ENCODE measurements at places on chromosomes 11 and 22.
A peak's percentile ranks its signal among the peaks of the same experiment; 100 is the strongest.

GRCh38 chr11:35083431-35084238, 55.3 kb upstream of the CD44 start:
- peak; percentile 53 for DNase-seq

DNA sequence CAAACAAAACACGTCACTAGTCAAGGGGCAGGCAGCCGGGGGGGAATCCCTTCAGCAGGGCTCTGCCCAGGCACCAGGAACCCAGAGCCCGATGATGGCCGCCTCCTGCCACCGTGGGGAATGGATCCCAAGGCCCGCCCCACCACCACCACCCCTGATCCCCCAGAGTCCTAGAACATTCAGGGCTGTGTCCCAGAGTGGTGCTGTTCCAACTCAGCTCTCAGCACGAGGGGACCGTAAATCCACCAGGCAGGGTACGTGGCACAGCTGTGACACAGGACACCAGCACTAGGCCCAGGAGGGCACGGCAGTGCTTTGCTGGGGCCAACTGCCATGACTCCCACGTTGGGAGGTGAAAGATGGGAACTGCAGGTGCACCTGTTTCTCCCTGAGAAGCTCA, 29.6 kb downstream of the ANO1 start:
- DNase-seq = no peak

DNA sequence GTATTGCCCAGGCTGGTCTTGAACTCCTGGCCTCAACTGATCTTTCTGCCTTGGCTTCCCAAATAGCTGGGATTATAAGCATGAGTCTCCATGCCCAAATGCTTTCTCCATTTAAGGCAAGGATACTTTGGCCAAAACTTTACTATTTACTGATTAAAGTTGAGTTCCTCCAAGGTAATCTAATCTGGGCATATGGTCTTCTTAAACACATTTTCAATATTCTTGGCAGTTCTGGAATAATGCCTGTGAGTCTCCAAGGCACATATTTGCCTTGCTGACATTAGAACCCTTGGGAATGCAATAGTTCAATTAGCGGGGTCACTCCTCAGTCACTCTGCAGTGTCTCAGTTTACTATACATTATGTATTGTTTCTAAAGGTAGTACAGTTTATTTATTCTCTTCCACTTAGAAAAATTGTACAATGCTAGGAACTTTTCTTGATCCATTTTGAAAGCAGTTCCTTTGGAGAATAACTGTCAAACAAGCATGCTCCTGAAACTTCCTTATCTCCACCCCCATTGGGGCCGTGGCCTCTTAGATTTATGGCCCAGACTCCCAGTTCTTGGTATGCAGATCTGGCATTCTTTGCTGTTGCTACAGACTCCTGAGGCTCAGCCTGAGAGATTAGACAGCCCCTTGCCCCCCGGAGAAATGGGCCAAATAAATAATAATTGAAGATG, 13.1 kb upstream of the RAB38 start:
- peak; percentile 89 for DNase-seq

- no peak for DNase-seq
Measured at GRCh38 chr11:14713496-14714244, 70.1 kb downstream of the PDE3B start.

DNA sequence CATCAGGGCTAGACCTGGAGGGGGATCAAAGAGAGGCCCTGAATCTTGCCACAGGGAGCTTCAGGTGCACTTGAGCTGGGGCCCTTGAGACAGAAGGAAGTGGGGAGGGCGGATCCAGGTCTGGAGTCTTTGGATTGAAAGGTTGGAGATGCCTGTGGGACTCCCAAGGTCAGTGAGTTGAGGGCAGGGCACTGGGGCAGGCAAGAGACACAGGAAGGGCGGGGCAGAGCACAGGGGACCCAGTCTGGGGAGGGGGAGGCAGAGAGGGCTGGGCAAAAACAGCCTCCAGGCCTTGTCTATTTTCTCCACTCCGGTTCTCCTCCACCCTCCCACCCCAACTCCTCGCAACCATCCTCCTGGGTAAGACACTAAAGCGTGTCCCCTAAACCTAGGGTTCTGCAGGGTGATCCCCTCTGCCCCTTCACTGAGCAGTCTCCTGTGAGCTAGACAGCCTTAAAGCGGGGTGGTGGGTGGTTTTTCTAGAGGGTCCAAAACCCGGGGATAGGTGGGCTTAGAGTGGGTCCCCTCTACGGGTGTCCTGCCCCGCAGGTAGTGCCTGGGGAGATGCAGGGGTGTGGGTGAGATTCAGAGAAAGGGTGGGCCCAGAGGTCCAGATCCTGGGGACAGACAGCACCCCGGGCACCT, 38.6 kb upstream of the CELSR1 start:
- DNase-seq = no peak

DNA sequence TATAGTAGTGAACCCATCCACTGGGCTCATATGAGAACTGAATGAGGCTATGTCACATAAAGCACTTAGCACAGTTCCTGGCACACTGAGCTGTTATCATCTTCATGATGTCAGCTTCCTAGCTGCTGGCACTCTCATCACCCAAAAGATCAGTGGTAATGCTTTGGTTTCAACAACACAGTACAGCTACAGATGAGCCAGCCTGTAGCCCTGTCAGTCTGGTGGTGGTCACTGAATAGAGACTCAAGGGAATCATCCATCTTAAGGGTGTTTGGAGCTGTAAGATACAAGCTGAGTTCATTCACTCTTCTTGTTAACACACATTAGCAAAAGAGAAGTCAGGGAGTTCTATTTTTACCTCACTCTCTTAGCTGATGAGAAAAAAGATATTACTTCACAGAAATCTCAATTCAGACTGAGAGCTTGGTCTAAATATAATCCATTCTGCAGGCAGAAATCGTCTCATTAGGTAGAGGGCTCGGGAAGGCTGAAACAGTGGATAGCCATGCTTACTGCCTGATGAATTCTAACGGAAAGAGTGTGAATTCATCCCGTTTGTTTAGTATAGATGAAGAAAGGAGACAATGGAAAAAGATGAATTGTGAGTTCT, 6.3 kb upstream of the SLC1A2 start:
- DNase-seq = no peak
